ENCODE measurements at places on chromosomes 1 and 21.

DNA sequence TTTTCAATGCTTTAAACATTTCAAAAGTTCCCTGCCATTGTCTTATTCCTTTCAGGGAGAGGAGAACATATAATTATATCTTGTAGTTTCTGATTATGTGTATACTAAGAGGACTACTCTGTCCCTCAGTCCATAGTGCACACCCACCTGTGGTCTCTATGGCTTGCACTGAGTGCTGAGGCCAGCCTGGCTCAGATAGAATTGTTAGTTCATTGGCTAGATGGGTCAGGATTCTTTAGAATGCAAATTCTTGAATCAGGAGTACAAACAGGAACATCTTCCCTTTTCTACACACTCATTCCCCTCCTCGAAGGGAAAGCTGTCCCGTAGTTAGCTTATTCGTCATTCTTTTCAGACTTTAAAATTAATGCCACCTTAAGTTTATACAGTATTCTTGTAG, 8.2 kb downstream of the BACH1 start:
- DNase-seq: no peak

DNA sequence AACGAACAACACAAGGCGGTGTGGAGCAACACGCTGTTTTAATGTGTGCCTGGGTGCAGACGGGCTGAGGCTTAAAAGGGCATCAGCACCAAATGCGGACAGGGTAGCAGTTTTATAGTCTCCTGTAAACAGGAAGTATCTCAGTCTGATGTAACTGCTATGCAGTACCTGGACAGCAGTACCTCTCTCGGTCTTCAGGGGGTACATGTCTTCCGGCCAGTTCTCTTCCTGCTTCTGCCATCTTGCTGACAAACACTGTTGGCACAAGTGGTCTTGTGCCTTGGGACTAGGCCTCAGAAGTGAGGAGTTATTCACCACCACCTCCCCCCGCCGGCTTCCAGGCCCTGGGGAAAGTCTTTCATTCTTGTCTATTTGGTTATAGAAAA, 49.7 kb upstream of the APOBEC4 start:
- DNase-seq: no peak

- no peak for DNase-seq
Measured at GRCh38 chr1:68233202-68233601, 879 bp upstream of the WLS start.

DNA sequence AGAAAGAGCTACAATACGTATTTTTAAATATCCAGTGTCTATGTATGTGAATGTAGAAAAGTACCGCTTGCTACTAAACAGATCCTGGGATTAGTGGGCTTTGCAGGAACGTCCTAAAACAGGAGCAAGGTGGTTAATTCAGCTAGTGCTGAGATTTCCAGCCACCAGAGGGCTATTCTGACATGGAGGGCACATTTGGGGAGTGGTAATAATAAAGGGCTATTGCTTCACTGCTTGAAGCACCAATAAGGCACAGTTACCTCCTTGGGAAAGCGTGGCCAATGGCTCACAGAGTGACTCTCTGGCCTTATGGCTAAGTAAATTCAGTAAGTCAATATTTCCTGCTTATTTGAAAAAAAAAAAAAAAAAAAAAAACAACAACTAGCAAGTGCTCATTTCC, 152.4 kb downstream of the GABPA start:
- DNase-seq: no peak

DNA sequence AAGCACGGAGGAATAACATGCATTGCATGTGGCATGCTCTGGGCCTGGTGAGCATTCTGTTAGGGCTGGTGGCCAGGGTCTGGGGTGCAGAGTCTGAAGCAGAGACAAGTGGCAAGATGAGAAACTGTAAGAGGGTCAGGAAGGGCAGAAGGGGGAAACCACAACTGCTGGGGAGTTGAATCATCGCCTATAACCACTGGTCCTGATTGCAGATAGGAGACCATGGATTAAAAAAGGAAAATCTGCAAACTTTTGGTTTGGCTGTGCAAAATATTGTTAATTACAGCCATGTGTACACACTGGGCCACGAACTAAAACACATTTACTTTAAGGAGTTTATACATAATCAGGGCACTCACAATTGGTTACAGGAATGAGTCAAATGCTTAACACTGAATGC, 76.6 kb downstream of the TGFBR3 start:
- no peak for DNase-seq

DNA sequence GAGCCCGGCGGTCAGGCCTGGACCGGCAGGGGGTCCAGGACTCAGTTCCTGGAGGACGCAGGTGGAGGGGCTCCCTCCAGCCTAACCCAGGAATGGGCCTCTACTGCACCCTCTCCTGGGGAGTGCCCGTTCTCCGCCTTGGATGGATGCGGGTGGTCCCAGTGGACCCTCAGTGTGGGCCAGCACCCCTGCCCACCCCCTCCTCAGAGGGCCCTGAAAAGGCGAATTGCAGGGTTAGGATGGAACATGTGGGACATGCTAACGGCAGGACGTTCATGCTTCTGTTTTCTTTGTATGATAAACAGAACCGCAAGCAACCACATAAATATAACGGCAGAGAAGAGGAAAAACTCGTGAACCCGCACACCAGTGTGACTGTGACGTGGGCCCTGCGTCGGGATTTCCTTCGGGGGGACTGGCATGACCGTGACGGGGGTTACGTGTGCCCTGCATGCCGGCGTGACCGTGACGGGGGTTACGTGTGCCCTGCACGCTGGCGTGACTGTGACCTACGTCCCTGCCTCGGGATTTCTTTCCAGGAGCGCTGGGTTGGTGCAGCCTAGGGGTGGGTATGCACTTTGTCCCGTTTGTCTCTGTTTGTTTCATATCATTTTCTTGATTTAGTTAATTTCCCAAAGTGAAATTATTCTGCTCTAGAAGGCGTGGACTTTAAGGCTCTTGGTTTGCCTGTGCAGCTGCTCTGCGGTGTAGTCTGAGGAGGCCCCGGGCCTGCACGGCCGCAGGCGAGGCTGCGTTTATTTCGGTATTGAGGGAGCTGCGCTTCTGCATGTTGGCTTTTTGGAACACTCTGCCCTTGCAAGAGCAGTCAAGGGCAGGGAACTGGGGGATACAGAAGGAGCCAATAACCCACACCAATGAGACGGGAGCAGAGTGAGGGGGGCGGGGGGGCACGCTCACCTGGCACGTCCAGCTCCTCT, 3.1 kb downstream of the FTCD start:
- no peak for DNase-seq

DNA sequence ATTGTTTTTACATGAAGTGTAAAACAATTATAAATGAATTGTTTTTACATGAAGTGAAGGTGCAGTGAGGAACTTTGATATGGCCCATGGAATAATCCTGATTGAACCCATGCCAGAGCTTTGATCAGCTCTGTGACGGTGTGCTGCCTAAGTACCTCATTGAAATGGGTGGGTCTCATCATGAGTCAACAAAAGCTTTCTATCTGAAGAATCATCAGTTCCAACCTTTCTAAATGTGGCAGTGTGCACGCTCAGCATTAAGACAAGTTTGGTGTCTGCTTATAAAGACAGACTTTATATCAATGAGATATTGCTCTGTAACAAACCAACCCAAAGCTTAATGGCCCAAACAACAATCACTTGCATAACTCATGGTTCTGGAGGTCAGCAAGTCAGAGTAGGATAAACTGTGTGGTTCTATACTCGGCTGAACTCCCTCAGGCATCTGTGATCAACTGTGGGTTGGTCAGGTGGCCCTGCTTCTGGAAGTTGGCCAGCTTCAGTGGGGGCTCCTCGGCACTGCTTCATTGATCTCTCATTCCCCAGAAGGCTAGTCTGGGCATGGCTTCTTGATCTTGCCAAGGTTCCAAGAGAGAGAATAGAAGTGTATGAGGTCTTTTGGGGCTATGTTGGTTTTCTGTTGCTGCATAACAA, 258.0 kb downstream of the LTN1 start:
- DNase-seq: no peak

GRCh38 chr1:80987106-80987505, 813.6 kb upstream of the ADGRL2 start:
- no peak for DNase-seq

DNA sequence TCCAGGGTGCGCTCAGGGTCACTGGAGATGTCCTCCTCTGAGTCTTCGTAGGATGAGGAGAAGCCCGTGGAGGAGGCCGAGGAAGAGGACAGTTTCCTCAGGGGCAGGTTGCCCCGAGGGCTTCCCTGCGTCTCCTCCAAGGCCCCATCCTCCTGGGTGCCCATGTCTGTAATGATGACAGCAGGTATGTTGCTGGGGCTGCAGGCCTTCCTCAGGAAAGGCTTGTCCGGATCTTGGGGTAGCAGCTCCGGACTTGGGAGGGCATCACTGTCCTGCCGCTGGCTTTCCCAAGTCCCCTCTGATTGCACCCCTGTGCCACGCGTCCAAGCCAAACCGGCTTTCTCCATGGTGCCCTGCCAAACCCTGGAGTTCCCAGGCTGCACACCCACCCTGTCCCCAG, 3.5 kb downstream of the ITPKB start:
- DNase-seq: no peak
